ENCODE measurements at places on chromosomes 3 and 15. TPM values are rescaled to one million over a fixed set of nuclear protein-coding genes. Genes with fewer than 3 reads are reported as not detected.

STXBP5L gene
- total RNA-seq = not detected

DNAJC13 gene
- 21.5 TPM for total RNA-seq

FBXO40 gene
- total RNA-seq = not detected

SEMA3B gene
- 3.1 TPM for total RNA-seq

MKRN2OS gene
- not detected for total RNA-seq

GASK1A gene
- total RNA-seq = 1.1 TPM

CNOT10 gene
- total RNA-seq = 15.1 TPM

CCDC80 gene
- total RNA-seq = 48.7 TPM

ZDHHC23 gene
- 0.39 TPM for total RNA-seq

LTF gene
- total RNA-seq = not detected

PDCD10 gene
- total RNA-seq = 39.9 TPM

SLC22A13 gene
- 1.6 TPM for total RNA-seq

CD200 gene
- 2.2 TPM for total RNA-seq

GPR171 gene
- not detected for total RNA-seq

GOLGA8R gene
- 0.08 TPM for total RNA-seq

GRAMD2A gene
- total RNA-seq = not detected

KNL1 gene
- total RNA-seq = 7.9 TPM

CPB1 gene
- not detected for total RNA-seq

TM6SF1 gene
- 7.5 TPM for total RNA-seq

DTX3L gene
- 17.5 TPM for total RNA-seq

MYH15 gene
- total RNA-seq = 0.08 TPM

TMCO5A gene
- total RNA-seq = not detected

BOC gene
- total RNA-seq = 10.0 TPM

SUSD5 gene
- 8.1 TPM for total RNA-seq

KLF15 gene
- total RNA-seq = 9.5 TPM

TTC21A gene
- 2.1 TPM for total RNA-seq

CHRFAM7A gene
- not detected for total RNA-seq

LRTM1 gene
- total RNA-seq = not detected

CLDN11 gene
- total RNA-seq = 386 TPM

TRH gene
- total RNA-seq = not detected

RPL32 gene
- total RNA-seq = 1,067 TPM

ELP6 gene
- 21.1 TPM for total RNA-seq

ST3GAL6 gene
- 1.7 TPM for total RNA-seq

PLSCR2 gene
- not detected for total RNA-seq

PCSK6 gene
- 0.32 TPM for total RNA-seq
